ENCODE measurements at places on chromosomes 12 and 14.
A peak's percentile ranks its signal among the peaks of the same experiment; 100 is the strongest.

DNA sequence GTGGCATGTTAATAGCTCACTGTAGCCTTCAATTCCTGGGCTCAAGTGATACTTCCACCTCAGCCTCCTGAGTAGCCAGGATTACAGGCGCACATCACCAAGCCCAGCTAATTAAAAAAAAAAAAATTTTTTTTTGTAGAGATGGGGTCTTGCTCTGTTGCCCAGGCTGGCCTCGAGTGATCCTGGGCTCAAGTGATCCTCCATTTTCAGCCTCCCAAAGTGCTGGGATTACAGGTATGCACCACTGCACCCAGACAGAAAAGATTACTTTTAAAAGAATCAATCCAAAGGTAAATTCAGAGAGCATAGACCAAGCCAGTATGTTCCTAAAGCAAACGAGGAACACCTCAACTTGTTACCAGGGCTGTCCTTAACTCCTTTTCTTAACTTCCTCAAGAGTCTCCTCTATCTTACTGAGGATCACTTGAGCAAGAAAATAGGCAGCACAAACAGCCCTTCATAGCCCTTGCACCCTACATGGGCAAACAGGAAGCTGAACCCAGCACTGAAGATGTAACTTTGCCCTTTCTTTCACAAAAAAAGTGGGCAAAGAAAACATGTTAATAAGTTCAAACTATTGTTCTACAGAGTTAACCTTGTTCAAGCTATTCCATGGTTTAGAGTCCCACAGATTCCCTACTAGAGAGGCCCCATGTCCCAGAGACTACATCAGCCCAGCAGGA, 11.3 kb downstream of the CS start:
- no peak for DNase-seq

GRCh38 chr12:132210223-132211055, 66.2 kb downstream of the NOC4L start:
- DNase-seq = no peak

DNA sequence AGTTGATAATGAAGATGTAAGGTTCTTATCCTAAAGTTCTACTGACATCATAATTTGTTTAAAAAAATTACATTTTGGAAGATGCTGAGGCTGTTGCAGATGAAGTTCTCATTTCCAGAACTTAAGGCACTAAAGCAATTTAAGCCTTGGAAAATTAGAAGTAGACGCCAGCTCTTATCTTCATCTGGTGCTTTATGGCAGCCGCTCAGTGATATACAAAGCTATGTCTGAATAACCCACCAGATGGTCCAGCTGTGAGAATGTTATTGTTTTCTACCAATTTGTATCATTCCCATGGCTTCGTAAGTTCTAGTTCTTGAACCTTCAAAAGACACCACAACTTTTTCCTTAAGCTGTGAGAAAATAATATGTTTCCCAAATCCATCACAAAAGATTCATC, 212.1 kb upstream of the ARID2 start:
- DNase-seq = no peak

DNA sequence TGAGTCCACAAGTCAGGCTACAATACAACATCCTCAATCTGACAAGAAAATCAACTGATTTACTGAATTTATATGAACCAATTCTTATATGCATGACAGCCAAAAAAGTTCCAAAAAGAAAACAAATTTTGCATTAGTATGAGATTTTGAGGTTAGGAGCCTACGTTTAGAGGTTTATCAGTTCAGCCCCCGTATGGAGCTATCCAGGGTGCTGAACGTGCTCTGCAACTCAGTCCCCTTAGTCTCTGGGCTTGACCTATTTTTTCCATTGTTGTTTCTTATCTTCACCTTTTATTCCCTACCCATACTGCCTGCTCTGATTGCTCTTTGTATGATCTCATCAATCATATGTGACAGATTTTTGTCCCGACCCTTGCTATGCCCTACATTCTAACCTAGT, 693.0 kb downstream of the NRXN3 start:
- peak; percentile 32 for DNase-seq

DNA sequence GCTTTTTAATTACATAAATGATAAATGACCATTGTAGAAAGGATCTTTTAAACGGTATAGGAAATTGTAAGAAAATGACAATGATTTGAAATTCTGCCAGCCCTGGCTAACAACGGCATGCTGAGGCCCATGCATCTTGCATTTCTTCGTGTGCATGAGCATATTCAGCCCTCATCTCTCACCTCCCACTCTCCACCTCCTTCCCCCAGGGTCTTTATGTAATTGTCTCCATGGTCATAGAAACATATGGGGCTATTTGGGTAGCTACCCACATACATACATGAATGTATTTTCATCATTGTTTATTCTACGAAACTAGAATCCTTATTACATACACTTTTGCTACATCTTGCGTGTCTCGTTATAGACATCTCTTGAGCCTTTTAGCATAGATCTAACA, 4.5 kb downstream of the MYO1H start:
- no peak for DNase-seq

DNA sequence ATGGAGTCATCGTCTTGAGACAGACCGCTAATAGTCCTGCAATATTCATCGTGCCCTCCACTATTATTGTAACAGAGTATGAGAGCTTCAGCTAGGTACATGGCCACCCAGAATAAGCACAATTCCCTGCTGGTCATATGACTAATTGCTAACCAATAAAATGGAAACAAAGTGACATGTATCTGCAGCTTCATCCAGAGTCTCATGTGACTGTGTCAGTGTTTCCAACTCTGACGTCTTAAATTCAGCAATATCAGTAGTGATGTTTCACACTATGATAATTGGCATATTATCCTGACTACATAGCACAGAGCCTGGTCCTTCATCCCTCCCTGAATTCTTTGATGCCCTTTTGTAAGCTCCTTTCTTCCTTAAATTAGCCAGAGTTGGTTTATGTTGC, 167.4 kb downstream of the RPS29 start:
- DNase-seq = no peak

- peak; percentile 34 for DNase-seq
Measured at GRCh38 chr12:57235017-57235727, 5.7 kb downstream of the SHMT2 start.

DNA sequence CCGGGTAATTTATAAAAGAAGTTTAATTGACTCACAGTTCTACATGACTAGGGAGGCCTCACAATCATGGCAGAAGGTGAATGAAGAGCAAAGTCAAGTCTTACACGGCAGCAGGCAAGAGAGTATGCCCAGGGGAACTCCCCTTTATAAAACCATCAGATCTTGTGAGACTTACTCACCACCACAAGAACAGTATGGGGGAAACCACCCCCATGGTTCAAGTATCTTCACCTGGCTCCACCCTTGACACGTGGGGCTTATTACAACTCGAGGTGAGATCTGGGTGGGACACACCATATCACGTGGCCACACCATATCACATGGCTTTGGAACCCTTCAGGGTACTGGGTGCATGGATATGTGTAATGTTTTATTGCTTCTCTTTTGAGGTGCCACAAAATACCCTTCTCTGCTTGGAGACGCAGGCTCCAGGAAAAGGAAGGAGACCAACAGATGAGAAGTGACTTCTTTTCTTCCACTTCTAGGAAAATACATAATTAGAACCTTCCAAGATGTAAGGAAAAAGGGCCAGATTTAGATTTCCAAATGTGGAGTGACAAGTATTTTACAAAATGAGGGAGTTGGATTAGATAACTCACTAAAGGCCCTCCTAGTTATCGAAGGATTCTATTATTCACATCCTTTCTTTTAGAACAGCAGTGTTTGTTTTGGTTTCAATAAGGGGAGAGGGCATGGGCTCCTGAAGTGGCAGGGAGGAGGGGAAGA, 33.1 kb upstream of the ETFBKMT start:
- no peak for DNase-seq

GRCh38 chr12:130031571-130032189, 127.9 kb upstream of the TMEM132D start:
- peak; percentile 18 for DNase-seq

- peak; percentile 37 for DNase-seq
Measured at GRCh38 chr12:2682296-2683251, 112.2 kb upstream of the FKBP4 start.

- no peak for DNase-seq
Measured at GRCh38 chr14:23076785-23077408, 18.0 kb downstream of the ACIN1 start.

DNA sequence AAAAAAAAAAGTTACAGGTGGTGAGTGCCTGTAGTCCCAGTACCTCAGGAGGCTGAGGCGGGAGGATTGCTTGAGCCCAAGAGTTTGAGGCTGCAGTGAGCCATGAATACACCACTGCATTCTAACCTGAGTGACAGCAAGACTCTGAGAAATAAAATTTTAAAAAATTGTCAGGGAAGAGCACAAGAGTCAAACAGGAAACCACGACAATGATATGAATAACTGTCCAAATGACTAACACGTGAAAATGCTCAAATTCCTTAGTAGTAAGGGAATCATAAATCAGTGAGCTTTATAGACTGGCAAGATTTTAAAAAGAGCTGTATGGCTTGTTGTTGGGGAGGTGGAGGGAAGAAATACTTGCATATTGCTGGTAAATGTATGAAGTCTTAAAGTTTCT, 12.9 kb upstream of the ASPG start:
- DNase-seq = no peak

GRCh38 chr12:39804898-39805297, 185.3 kb upstream of the ABCD2 start:
- no peak for DNase-seq

DNA sequence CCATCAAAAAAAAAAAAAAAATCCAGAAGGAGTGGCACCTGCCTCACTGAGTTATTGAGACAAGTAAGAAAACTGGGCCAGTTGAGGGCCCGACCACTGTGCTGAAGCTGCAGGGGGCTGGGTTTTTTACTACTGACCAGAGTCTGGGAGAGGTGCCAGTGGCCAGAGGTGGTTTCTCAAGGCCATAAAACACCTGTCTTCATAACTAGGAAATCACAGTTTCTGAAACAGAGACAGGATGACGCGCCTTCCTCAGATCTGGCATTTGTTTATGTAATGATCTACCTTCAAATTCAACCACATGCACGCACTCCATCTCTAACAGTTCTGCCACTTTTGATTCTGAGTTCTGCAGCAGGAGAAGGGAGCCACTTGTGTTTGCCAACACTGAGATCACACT, 12.7 kb downstream of the TSPAN11 start:
- no peak for DNase-seq

GRCh38 chr12:75480469-75480949, at the start of gene GLIPR1:
GLIPR1 (plus strand) TSS chr12:75480755; CDS start chr12:75480881, 126 bp downstream.
- peak; percentile 99 for DNase-seq

DNA sequence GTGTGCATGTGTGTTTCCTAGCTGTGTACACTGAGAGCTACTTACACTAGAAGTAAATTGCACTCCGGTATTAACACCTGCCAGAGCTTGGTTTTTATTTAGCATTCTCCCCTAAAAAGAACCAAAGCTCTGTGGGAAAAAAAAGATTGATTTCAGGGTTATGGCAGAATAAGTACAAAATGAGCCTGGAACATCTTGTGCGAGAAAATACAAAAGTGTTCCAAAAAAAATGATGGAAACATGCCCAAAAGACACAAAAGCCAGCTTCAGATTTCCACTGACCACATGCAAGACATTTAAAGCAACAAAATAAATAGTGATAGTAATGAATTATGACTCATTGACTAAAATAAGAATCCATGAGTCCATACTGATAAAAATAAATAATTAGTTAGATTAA, 188.3 kb downstream of the GXYLT1 start:
- no peak for DNase-seq

DNA sequence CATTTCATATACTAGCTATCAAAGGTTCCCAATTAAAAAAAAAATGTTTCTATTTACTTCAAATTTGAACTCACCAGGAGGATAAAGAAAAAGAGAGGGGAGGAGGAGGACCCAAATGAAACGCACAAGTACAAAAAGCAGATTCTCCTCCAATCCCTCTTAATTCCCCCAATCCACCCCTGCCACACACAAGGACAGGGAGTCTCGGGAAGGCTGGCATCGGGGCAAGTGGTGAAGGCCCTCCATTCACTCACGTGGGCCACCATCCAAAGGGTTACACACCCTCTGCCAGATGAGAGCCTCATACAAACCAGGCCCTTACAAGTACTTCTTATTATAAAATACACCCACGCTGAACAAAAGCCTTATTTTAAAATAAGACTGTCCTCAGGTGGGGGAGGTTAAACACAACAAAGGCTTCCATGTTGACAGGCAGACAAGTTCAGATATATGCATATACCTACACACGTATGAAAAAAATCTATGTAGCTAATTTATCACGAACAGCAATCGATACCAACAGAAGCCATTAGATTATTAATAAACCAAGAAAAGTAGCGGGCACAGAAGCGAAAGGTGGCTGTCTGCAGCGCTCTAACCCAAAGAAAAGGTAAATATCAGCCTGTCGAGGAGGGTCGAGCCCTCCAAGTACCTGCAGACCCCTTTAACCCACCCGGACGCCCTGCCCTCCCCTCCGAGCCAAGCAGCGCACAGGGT, 1.5 kb downstream of the ATP2B1 start:
- no peak for DNase-seq

GRCh38 chr12:75177997-75178396, 31.6 kb downstream of the KCNC2 start:
- peak; percentile 94 for DNase-seq

- DNase-seq = peak; percentile 46
Measured at GRCh38 chr12:45458854-45459807, 243.2 kb downstream of the ANO6 start.

DNA sequence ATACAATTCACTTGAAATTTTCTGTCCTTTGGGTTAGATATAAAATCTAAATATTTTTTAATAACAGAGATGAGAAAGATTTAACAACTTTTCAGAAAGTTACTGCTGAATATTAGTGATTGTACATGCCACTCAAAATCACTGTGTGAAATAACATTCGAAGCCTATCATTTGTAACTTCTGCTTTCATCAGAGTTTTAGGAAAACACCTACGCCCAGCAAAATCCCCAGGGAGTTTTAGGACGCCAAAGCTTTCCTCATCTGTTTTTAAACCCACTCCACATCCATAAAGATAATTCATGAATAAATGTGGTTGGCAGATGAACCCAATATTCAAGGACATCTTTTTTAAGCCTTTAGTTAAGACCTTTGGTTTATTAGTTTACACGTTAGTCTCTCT, 23.9 kb downstream of the TC2N start:
- DNase-seq = no peak

DNA sequence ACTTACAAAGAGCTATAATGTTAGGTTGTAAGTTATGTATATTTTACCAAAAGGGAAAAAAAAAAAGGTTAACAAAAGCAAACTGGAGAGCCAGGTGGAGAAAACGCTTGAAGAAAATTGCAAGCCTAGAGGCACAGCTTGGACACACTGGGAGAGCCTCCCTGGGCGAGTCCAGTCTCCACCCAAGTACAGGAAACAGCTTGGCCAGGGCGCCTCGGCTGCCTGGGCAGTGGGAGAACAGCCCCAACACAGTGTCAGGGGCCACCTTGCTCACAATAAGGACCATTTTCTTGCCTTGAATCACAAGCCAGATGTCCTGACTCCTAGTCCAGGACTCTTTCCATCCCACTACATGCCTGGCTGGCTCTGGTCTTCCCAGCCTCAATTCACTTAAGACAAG, 33.3 kb downstream of the TTC7B start:
- DNase-seq = no peak

DNA sequence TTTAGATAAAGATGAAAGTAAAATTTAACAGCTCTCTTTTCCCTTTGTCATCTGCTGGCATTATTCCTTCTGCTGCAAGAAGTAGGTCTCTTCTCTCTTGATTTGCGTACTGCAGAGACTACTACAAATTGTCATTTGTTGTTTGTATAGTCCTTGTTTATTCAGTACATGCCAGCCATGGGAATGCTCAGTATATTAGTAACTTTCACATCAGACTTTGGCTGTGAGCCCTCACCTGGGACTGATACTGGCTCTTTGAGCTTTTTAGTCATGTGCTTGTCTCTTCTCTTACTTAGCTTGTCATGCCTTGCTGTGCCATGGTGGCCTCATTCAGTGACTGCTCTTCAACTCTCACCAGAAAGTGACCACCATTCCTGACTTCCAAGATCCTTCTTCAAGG, 169.8 kb downstream of the PRKCH start:
- no peak for DNase-seq

GRCh38 chr12:80142640-80143039, 43.3 kb downstream of the OTOGL start:
- DNase-seq = no peak
